G401 (cell line): ENCODE measurements at places on chromosomes 4 and X.
A peak's percentile ranks its signal among the peaks of the same experiment; 100 is the strongest.

- no peak for DNase-seq
Measured at GRCh38 chrX:69218407-69218997, 53.2 kb upstream of the PJA1 start.

- DNase-seq, result no peak
Measured at GRCh38 chr4:143017210-143017609, 167.5 kb upstream of the USP38 start.

- DNase-seq, result no peak
Measured at GRCh38 chr4:5526080-5526846, 182.1 kb downstream of the EVC2 start.

DNA sequence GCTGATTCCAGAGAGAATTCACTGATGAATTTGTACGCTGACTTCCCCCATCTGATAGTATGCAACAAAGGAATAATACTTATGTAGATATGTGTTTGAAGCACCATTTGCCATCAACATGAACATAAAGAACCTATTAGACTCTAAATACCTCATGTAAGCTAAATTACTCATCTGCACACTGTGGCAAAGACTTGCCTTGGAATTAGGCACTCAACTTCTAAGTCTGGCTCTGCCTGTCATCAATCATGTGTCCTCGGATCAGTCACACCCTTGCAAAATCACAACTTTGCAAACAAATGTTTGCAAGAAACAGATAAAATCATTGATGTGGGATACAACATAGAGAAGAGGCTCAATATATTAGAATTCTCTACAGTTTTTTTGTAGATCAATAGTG lies 169.9 kb upstream of the LDB2 start:
- DNase-seq, result no peak

- no peak for DNase-seq
Measured at GRCh38 chrX:19893727-19894126, 6.3 kb upstream of the SH3KBP1 start.

GRCh38 chrX:3697701-3698279 lies 15.7 kb downstream of the PRKX start:
- DNase-seq, result peak; percentile 8

DNA sequence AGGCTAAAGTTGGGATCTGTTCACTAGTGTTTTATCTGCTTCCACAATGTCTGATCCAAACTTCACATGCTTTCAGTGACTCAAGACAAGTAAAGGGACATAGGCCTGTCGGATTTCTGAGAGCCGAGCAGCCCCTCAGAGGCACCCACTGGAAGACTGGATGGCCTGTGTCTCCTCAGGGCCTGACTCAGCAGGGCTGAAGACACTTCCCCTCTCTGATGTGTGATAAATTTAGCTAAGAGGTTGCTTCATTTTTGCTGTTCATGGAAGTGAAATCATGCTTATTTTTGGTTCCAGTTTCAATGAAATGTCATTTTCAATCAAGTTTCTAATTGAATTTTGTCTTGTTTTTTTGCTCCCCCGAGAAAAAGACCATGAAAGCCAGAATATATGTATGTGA lies 93.7 kb downstream of the MXRA5 start:
- DNase-seq, result no peak

- no peak for DNase-seq
Measured at GRCh38 chr4:155921597-155921996, 18.1 kb downstream of the TDO2 start.

- DNase-seq, result no peak
Measured at GRCh38 chr4:128349921-128350320, 62.3 kb upstream of the PGRMC2 start.
